Activated CD8-positive, alpha-beta memory T cell treated with anti-CD3 and anti-CD28 coated beads for 1 hour (primary cell): ENCODE measurements at places on chromosomes 3 and 15.

- DNase-seq, result no peak
Measured at GRCh38 chr3:153162513-153163392, 727 bp downstream of the RAP2B start.

GRCh38 chr3:144182501-144182900 is 210.9 kb downstream of the DIPK2A start:
- no peak for DNase-seq

DNA sequence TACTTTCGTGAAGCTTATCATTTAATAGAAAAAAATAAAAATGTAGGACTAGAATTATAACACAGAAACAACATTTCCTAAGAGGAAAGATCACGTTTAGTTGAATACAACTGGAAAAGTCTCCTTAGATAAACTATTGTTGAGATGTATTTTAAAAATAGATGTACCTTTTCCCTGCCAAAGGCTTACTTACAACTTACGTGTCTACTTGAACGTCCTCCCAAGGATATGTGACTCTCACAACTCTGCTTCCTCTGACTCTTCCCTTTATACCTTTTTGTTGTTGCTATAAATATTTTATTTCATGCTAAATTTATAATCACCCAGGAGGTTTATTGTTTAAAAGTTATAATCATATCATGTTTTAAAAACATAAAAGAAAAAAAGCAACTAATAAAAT is 908.0 kb upstream of the ROBO1 start:
- DNase-seq, result no peak

GRCh38 chr3:143973259-143974021 is 1.8 kb downstream of the DIPK2A start:
- DNase-seq, result no peak

DNA sequence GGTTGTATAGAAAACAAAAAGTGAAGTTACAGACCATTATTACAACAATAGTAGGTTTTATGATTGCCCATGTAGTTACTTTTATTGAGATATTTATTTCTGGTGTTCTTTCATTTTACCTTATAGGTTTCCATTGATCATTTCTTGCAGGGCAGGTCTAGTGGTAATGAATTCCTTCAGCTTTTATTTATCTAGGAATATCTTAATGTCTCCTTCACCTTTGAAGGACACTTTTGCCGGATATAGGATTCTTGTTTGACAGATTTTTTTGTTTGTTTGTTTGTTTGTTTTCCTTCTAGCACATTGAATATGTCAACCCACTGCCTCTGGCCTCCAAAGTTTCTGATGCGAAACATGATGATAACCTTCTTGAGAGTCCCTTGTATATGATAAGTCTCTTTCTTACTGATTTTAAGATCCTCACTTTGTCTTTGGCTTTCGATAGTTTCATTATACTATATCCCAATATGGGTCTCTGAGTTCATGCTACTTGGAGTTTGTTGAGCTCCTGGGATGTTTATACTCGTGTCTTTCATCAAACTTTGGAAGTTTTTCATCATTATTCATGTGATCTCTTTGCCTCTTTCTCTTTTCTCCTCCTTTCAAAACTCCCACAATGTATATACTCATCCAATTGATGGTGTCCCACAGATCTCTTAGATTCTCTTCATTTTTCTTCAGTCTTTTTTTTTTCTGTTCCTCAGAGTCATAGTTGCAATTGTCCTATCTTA is 62.8 kb downstream of the GLCE start:
- DNase-seq, result no peak

DNA sequence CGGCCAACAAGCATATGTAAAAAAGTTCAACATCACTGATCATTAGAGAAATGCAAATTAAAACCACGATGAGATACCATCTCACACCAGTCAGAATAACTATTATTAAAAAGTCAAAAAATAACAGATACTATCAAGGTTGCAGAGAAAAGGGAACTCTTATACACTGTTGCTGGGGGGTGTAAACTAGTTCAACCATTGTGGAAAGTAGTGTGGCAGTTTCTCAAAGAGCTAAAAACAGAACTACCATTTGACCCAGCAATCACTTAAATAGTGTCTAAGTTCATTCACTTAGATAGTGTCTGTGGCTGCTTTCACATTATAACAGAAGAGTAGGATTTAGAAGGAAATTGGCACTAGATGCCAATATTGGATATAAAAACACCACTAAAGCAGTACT is 49.7 kb downstream of the CGGBP1 start:
- DNase-seq, result no peak
